ENCODE measurements at places on chromosomes 6 and 20.

DNA sequence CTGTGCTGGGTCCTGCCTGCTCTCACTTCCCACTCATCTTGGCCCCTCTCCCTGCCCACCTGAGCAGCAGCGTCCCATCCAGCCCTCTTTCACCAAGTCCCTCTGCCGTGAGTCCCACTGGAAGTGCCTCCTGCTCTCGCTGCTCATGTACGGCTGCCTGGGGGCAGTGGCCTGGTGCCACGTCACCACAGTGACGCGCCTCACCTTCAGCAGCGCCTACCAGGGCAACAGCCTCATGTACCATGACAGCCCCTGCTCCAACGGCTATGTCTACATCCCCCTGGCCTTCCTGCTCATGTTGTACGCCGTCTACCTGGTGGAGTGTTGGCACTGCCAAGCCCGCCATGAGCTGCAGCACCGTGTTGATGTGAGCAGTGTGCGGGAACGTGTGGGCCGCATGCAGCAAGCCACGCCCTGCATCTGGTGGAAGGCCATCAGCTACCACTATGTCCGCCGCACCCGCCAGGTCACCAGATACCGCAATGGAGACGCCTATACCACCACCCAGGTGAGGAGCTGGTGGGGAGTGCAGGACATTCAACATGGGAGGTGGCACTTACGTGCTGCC is 2.8 kb downstream of the TMEM151B start:
- no peak for DNase-seq

DNA sequence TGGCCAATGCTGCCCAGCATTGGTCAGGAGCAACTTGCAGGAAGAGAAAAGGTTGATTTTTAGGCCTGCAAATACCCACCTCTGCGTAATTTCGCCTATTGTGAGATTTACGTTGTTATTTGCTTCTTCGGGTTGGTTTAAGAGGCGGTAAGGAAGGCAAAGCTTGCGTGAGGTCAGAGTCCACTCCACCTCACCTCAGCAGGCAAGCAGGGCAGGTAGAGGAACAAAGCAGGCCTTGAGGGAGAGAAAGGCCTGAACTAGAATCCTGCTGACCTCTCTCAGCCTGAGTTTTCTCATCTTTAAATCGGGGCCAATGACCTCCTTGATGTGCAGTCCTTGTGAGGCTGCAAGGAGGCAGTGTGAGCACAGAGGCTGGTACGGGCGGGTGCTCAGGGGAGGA is 239.1 kb downstream of the CDC5L start:
- no peak for DNase-seq

DNA sequence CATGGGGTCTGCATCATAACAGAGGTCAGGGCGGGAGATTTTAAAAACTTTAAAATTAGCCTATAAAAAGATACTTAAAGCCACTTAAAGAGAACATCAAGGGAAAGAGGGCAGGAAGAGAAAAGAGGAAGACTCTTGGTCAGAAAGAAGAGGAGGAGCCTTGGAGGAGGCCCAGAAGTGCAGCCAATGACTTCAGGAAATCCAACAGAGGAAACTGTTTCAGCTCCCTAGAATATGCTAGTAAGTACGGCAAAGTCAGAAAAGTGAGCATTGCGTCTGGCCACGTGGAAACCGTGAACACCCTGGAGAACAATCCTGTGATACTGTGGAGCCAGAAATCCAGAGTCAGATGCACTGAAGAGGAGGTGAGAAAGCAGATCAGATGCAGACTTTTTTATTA is 22.5 kb upstream of the NHSL1 start:
- no peak for DNase-seq

GRCh38 chr20:25310268-25310920 is 62.5 kb downstream of the PYGB start:
- no peak for DNase-seq

GRCh38 chr20:24756292-24757025 is 192.6 kb upstream of the CST7 start:
- no peak for DNase-seq

- no peak for DNase-seq
Observed at GRCh38 chr20:21739682-21740081, 34.2 kb downstream of the PAX1 start.

GRCh38 chr20:38471245-38471644 is 1.4 kb upstream of the RALGAPB start:
- DNase-seq, result no peak

GRCh38 chr6:53529324-53530036 is 15.4 kb downstream of the GCLC start:
- no peak for DNase-seq

- DNase-seq, result no peak
Observed at GRCh38 chr6:165940366-165940765, 227.3 kb downstream of the TBXT start.

GRCh38 chr6:28282926-28283325 is 1.6 kb downstream of the PGBD1 start:
- no peak for DNase-seq

GRCh38 chr6:132712366-132712765 is 1.5 kb downstream of the VNN1 start:
- DNase-seq, result no peak

DNA sequence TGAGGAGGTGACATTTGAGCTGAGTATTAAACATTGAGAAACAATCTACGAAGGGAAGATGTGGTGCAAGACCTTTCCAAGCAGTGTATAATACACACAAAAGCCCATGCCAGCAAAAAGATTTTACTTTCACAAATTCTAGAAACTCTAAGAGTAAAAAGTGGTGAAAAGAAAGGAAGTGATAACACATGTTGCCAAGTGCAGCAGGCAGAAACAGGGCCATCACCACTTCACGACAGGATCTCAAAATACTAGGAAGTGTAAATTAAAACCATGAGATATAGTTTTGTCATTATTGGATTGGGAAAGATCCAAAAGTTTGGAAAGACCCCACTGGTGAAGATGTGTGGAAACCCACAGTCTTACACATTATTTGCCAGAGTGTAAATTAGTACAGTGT is 1.7 kb upstream of the ENTPD6 start:
- no peak for DNase-seq

DNA sequence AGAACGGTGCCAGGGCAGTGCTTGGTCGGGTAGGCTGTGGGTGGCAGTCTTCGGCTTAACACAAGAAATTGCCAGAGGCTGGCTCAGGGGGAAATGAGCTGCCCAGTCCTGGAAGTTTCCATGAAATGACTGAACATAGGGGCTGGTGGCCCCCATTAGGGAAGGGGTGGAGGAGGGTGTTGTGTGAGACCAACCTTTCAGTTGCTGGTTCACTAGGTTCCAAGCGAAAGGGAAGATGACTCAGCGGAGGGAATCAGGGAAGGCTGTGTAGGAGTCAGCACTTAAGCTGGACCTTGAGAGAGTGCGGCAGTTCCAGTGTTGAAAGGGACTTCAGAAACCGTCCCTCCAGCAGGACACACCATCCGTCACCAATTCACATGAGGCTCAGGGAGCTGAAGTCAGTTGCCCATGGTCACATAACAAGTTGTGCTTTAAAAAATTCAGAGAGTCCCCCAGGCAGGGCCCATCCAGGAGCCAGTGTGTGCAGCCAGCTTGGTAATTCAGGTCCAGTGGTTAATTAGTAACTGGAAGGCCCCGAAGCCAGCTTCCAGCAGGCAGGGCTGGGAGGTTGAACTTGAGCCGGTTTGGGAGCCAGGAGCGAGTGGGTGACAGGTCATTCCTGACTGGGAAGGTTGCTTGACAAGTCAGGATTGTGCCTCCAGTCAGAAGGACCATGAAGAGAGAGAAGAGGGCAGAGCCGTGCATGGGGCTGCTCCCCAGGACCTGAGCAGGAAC is at the start of gene SGK2:
Gene SGK2, plus strand, starts transcription at position 616 of the 735 bp plus-strand sequence. CDS start 7,469 bp downstream, outside the sequence.
- DNase-seq, result no peak

DNA sequence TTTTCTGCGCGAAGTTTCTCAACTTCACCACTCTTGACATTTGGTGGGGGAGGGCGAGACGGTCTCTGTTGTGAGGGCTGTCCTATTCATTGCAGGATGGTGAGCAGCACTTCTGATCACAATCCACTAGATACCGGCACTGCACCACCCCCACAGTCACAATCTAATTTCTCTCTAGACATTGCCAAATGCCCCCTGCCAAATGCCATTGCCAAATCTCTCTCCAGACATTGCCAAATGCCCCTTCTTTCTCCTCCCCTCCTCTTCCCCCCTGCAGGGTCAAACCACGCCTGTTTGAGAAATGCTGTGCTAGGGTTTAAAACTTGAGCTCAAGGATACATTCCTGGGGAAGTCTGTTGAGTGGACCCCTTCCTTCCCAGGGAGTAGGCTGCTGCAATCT is 603.5 kb upstream of the CDH4 start:
- DNase-seq, result no peak

DNA sequence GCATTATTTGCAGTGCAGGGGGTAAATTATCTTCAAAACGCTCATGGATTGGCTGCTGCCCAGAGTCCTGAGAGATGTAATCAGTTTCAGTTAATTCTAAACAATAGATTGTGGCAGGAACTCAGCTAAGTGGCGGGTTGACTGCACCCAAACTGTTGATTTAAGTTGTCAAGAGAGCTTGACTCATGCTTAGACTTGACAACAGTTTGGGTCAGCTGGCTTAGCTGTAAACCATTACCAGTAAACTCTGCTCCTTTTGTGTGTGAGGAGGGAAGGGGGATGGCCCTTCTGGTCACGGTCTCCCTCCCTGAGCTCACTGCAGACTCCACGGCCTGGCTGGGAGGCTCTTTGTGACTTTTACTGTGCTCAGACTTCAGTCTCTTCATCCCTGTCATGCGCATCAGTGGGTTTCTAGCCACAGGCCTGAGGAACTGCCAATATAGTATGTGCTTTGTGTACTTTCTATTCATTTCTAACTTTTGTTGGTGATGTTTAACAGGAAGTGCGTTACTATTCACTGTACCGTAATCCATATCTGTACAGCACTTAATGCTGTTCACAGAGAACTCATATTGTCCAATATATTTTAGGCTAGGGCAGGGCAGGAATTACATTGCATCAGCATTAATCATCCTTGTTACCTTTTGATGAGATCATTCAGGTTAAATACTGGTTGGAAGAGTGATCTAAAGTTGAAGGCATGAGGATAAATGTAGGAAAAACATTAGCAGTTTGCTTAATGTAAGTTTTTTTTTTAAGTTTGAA is 488.3 kb downstream of the CDKAL1 start:
- DNase-seq, result no peak

DNA sequence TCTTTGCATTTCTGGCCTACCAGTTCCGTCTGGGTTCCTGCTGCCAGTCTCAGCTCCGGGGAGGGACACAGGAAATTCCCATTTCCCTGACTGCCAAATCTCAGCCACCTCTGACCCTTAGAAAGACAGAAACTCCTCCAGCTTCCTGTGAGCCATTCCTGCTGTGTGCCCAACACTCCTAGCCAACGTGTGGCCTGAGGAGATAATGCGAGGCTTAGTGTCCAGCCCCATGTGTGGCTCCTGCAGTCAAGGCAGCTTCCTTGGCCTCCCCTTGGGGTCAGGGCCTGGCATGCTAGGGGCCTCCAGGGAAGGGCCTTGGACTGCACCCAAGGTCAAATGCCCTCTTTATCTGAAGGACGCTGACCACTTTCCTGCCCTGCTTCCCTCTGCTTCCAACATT is 45.1 kb downstream of the MAFB start:
- no peak for DNase-seq

DNA sequence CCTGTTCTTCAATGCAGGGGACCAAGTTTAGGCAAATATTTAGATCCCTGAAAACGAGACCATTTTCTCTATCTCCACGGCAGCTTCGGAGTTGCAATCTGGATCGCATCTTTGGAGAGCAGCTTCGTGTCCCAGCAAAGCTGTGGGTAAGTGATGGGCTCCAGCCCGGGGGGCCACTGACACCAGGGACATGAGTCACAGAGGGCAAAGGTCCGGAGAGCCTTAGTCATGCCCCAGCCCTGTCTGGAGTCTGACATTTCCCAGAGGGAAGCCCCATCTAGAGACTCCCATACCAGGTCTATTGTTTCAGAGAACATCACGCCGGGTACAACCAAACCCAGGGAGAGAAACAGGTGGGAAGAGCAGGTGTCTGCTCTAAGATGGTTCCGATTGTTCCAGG is 95.9 kb downstream of the NFATC2 start:
- DNase-seq, result no peak

- DNase-seq, result no peak
Observed at GRCh38 chr20:61712688-61713087, 353.0 kb downstream of the TAF4 start.

DNA sequence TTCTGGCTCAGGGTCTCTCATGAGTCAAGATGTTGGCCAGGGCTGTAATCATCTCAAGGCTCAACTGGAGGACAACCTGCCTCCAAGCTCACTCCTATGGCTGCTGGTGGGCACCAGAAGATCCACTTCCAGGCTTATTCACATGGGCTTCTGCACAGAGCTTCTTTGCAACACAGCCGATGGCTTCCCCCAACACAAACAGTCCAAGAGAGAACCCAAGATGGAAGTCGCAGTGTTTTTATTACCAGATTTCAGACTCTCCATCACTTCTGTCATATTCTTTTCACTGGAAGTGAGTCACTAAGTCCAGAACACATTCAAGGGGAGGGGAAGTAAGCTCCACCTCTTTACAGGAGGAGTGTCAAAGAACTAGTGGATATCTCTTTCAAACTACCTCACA is 75.5 kb downstream of the CD164 start:
- no peak for DNase-seq

DNA sequence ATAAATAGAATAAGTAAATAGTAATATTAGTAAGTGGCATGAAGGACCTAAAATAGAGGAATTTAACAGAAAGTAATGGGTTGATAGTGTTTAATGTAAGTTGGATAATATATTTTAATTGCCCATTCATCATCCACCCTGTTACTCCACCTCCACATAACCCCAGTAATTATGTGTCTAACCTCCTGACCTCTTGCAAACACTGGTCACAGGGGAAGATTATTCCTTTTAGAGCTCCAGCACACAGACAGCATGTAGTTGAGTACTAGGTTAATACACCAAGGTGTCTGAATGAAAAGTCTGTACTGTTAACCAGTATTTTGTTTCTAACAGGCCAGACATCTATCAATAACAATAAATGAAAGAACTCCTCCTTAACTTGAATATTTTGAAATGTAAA is 92.4 kb upstream of the EYS start:
- DNase-seq, result no peak

GRCh38 chr6:51618563-51618962 is 468.9 kb downstream of the PKHD1 start:
- no peak for DNase-seq

GRCh38 chr20:22691369-22692118 is 107.2 kb upstream of the FOXA2 start:
- DNase-seq, result no peak

DNA sequence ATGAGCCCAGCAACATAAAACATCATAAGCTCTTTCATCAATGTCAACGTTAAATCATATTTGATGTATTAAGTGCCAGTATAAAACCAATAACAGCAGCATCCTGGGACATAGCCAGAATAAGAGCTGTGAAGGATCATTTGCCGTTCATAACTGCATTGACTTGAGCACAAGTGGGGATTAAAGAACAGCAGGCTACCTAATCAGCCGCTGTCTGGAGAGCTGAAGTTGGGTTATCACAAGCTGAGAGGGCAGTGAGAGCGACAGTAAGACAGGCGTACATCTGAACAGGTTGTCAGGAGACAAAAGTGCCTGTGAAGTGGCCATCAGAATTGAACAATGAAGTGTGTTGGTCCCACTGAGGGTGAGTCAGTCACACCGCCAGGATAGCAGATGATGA is 269.6 kb downstream of the GRIK2 start:
- no peak for DNase-seq

- DNase-seq, result no peak
Observed at GRCh38 chr6:33761922-33762629, 15.4 kb upstream of the IP6K3 start.
